Activated gamma-delta T cell treated with Interleukin-2 at 50 U/mL for 16 hours (primary cell): ENCODE measurements at places on chromosomes 5 and 9.

DNA sequence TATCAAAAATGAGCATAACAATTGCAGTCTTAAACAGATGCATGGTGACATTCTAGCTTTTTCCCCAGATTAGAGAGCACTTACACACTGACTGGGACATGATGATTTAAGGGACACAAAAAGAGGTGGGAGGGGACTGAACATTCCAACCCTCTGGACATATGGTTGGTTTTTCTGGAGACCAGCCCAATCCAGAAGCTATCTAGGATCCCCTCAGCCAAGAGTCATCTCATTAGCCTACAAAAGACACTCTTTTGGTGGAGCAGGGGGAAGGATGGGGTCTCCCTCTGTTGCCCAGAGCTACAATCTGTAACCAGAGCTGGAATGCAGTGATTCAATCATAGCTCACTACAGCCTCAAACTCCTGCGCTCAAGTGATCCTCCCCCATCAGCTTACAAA, 97.3 kb upstream of the IQGAP2 start:
- DNase-seq, result no peak

- DNase-seq, result no peak
Measured at GRCh38 chr5:143314099-143314498, 89.4 kb downstream of the NR3C1 start.

DNA sequence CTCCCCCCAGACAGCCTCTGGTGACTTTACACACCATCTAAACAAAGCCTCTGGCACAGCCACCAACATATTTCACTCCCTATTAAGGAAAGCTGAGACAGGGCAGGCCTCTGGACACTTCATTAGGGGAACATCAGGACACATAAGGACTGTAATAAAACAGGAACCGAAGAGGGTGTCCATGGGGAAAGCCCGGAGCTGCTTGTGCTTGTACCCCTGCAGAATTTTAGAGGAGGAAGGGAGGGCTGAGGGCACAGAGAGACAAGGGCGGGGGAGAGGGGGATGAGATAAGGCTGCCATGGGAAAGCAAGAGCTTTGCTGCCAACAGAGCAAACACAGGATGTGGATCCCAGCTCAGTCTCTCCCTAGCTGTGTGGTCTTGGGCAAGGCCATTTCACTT, 138.4 kb downstream of the ASTN2 start:
- DNase-seq, result no peak

GRCh38 chr5:156640691-156641241, 209.3 kb upstream of the PPP1R2B start:
- DNase-seq, result no peak

DNA sequence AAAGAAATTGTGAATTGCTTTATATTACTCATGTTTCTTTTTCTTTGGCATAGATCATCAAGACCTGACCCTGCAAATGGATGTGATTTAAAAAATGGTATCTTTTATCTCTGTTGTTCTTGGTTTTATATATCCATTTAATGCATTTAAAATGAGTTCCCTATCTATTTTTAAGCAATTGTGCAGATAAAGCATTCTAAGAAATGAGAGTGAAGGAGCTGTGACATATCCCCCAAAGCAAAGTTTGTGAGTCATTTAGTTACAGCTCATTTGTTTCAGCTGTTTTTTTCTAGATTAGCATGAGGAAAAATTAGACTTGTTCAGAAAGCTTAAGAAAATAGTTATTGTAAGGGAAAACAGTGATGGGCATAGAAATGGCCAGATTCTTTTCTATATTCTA, 7.6 kb upstream of the ELOVL7 start:
- no peak for DNase-seq

GRCh38 chr9:16744394-16744793, 126.1 kb downstream of the BNC2 start:
- DNase-seq, result no peak

DNA sequence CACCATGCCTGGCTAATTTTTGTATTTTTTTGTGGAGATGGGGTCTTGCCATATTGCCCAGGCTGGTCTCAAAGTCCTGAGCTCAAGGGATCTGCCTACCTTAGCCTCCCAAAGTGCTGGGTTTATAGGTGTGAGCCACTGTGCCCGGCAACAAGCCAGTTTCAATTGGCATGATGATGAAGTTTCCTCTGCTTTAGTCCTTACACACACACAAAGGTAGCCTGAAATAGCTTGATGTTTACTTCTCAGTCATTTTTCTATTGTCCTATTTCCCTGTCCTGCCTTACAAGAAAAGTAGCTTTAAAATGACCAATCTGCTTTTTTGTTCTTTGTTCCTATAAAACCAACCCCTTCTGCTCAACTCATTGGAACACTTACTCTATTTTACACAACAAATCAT, 33.6 kb downstream of the PDE6A start:
- DNase-seq, result no peak
